CD4-positive, alpha-beta T cell treated with Interleukin-10 for 1 hour (primary cell): ENCODE measurements at places on chromosomes 2 and 18.

GRCh38 chr2:231470246-231470900, 6.1 kb upstream of the NCL start:
- no peak for DNase-seq

- no peak for DNase-seq
Observed at GRCh38 chr18:69843015-69843414, 104.7 kb downstream of the CD226 start.

DNA sequence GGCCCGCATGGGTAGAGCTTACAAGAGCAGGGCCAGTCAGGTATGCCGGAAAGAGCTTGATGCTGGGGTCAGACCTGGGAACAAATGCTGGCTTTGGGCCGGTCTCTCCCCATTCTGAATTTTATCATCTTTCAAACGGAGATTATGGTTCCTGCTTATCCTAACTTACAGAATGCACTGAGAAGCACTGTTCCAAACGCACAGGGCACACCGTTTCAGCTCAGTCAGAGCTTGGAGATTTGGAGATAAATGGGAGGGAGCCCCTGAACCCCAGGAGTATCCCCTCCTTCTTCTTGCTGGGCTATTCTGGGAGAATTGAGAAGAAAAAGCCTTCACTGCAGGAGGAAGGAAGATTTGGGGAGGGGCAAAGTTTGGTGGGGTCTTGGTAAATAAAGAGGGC, 169.4 kb downstream of the DDX1 start:
- DNase-seq: no peak

GRCh38 chr2:64212346-64212745, 68.1 kb upstream of the PELI1 start:
- peak; percentile 51 for DNase-seq

DNA sequence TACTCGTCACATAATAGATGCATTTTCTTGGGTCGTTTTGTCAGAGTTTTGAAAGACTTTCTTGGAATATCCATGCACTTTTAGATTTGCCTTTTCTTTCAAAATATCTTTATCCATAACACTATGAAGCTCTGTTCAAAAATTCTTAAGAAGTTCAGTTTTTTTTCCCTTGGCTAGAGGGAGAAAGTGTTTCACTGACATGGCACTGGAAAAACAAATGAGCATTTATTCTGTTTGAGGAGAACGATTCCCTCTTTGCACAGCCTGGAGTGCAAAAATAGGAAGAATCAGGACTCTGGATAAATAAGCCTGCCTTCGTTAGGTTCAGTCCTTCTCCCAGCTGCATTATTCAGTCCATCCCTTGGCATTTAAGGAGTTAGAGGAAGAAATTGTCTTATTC, 91.0 kb upstream of the RPE start:
- no peak for DNase-seq

DNA sequence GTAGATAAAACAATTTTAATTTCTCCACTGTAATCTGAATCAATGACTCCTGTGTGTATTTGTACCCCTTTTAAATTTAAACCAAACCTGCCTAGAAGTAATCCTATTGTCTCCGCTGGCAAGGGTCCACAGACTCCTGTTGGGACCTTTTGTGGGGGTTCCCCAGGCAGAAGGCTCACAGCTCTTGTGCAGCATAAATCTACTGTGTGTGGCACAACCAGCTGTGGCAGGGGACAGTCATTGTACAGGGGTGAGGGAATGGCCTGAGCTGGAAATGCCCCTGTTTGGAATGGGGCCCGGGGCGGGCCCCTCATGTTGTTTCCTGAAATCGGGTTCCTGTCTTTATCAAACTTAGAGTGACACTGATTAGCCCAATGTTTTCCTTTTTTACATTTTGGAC, 318.2 kb upstream of the FAM98A start:
- no peak for DNase-seq

GRCh38 chr2:128413014-128413717, 94.5 kb upstream of the HS6ST1 start:
- DNase-seq: no peak
